ENCODE measurements at places on chromosomes 12 and 14. TPM values are rescaled to one million over a fixed set of nuclear protein-coding genes. Genes with fewer than 3 reads are reported as not detected.
A peak's percentile ranks its signal among the peaks of the same experiment; 100 is the strongest.

DNA sequence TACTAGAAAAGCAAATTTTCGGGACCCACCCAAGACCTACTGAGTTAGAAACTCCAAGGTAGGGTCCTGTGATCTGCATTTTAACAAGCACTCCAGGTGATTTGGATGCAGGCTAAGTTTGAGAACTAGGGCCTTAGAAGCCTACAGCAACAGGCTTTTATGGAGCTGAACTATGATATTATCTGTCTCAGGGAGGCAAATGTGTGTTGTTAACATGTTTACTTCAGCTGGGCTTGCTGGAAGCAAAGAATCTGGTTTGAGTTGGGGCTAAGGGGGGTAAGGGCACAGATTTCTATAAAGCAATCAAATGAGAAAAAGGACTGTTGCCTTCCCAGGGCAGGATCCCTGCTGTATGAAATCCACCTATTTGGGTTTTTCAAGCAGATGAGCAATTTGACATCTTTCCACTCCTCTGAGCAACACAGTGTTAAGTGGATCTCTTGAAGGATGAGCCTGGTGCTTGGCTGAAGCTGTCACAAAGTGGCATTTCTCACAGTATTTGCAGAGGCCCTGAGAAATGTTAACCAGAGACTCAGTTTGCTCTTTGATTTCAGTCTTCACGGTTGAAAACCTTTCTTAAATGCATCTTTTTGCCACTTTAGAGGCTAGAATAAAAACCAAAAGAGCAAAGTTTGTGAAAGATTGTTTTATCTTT lies 36.2 kb upstream of the SOCS2 start:
- no peak for DNase-seq

The PIWIL1 gene
- not detected for total RNA-seq

DNA sequence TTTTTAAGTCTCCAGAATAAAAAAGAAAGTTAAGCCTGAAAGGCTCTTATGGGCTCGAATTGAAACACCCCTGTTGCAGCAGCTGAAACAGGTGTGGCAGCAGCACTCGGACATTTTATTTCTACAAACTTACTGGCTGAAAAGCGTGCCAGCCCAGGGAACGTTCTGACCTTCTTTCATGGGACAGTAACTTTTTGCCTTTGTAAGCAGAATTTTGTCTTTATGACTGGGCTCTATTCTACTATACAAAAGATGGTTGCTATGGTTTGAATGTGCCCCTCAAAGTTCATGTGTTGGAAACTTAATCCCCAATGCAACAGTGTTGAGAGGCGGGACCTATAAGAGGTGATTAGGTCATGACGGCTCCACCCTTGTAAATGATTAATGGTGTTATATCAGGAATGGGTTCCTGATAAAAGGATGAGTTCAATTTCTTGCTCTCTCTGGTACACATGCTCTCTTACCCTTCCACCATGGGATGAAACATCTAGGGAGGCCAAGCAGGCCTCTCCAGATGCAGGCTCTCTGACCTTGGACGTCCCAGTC lies 52.7 kb downstream of the PELI2 start:
- DNase-seq, result no peak

The MYH6 gene
- total RNA-seq, result not detected

- DNase-seq, result no peak
Observed at GRCh38 chr14:91126761-91127160, 12.9 kb downstream of the DGLUCY start.

The ADCY4 gene
- total RNA-seq, result 2.9 TPM

DNA sequence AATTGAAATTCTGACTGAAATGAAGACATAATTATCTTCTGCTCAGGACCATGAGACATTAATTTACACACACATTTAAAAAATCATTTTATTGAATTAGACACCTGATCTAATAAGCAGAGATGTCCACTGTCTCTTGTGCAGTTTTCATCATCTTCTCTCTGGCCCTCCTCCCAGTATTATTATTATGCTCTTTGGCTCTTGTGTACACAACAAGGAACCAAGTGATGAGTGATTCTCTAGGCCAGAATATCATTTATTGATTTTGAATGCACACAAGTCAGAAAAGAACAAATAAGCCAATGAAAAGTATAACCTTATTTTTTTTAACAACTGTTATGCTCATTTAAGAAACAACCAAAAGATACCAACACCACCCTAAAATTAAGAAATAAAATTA lies 244.7 kb upstream of the KRR1 start:
- DNase-seq, result no peak

The RERGL gene
- not detected for total RNA-seq

GRCh38 chr12:12999959-13000615 lies at the start of gene HEBP1:
TSS of gene HEBP1 (minus strand) at chr12:13000265. CDS start at chr12:13000114, 151 bp downstream.
- peak; percentile 89 for DNase-seq

The SYNE3 gene
- not detected for total RNA-seq

DNA sequence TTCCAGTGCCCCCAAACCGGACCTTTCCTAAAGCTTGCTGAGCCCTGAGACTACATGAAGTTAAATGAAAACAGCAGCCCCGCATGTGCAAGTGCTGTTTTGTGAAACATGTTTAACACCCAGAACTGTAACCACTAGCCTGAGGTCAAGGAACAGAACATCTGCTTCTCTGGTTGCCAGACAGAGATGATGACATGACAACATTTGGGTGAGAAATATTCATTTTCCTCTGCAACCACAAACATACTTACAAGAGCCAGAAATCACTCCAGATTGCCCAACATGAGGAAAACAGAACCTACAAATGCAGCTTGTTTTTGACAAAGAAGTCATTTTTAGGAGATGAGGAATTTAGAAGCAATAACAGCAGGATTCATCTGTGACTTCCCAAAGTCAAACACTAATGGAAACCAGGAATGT lies 110.4 kb downstream of the BCAT1 start:
- no peak for DNase-seq

- no peak for DNase-seq
Observed at GRCh38 chr12:24649634-24650033, 299.3 kb downstream of the BCAT1 start.

GRCh38 chr14:20609215-20610001 lies 18.2 kb upstream of the RNASE12 start:
- peak; percentile 91 for DNase-seq

DNA sequence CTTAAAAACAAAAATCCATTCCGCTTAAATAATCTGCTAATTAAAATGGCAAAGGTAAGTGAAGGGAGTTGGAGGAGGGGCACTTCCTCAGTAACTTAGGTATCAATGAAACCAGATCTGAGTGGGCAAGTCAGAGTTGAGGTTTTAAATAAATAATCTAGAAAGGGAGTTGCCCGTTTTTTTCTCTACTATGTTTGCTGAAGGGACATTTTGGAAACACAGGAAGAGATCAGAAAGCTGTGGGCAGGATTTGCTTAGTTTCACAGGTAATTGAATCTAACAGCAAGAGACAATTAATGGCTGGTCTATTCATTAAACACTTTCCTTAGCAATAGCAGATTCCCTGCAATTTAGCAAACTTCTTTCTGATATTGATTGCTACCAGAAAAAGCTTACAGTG lies 186.0 kb upstream of the ABCD2 start:
- no peak for DNase-seq

DNA sequence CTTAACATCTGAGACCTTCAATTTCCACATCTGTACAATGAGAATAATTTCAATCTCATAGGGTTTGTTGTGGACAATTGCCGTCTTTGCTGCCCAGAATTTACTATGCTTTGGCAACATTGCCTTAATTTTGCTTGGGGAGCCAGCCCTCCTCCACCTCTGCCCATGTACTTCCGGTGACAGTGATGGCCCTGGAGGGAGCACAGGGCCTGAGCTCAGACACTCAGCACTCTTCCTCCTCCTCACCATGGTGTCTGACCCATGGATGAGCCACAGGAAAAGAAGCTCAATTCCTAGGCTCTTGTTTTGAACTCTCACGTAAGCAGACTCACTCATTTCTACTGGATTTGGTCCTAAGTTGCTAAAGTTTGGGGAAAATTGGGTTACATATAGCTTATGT lies 58.2 kb downstream of the TBC1D30 start:
- no peak for DNase-seq

DNA sequence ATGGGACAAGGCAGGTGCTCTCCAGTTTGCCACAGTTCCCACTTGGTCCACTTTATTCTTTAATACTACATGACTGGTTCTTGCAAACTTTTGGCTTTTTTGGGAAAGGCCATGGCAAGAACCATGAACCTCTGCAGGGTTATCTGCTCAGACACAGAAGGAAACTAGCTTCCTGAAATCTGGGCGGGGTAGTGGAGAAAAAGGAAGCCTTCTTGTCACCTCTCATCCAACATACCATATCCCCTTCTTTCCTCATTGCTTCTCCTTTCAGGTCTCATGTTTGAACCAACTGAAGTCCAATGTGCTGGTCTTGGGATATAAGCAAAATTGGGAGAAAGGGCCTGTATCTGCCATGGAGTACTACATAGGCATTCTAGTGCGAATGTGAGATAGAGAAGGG lies 5.5 kb upstream of the KLHL33 start:
- DNase-seq, result no peak

DNA sequence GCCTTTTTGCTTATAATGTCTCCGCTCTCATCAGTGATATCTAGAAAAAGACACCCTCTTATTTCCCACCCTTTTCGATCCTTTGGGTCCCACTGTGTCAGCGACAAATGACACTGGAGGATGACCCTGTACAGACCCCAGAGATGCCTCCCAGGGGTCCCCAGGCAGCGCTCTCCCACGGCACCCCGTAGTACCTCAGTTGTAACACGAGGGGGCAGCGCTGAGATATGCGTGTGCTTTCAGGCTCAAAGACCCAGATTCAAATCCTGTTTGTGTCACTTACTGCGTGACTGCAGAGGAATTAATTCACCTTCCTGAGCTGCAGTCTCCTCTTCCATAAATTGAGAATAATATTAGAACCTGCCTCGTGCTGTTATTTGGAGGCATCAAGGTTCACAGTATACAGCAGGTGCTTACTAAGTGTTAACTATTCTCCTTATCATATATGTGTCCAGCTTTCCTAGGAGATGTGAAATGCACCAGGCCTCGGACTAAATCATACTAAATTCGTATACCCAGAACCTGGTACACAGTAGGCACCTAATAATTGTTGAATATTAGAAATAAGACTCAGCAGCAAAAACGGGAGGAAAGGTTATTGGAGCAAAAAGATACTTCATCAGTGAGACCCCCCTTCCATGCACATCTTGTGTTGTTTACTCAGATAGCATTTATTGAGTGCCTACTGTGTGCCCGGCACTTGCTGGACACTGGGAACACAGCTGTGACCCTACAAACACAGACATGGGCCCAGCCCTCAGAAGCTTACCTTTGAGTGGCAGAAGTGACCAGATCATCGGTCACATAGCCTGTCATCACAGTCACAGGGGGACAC lies 99.9 kb downstream of the PHETA1 start:
- no peak for DNase-seq

DNA sequence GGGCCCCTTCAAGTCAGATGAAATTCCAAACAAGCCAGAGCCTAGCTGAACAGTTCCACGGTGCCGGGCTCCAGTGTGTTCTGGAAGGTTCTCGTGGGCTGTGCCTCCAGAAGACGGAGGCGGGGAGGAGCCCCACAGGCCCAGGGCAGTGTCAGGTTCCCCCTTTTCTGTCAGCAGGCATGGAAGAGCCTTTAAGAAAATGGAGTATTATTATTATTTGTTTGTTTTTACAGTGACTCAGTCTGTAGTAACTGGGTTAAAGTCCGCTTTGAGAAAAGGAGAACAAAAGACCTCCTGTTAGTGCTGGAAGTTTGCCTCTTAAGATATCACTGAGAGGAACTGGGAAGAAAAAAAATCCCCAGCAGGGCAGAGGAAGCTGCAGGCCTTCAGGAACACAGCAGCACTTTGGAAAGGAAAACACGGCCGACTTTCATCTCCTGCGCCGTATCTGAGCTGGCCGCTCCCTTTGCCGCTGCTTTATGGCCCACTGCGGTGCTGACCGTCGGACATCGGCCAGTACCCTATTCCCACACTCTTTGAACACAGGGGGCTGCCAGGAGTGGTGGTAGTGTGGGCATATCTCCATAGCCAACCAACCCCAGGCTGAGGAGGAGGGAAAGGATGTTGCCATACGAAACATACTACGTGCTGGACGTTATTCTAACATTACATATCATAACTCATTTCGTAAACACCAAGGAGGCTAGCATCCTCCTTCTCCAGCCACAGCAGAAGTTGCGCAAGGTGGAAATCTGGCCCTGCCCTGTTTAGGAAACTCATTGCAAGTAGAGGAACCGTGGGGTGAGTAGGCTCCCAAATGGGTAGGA lies 194.0 kb downstream of the ZFP36L1 start:
- peak; percentile 85 for DNase-seq

The KCNMB4 gene
- total RNA-seq, result 0.58 TPM

DNA sequence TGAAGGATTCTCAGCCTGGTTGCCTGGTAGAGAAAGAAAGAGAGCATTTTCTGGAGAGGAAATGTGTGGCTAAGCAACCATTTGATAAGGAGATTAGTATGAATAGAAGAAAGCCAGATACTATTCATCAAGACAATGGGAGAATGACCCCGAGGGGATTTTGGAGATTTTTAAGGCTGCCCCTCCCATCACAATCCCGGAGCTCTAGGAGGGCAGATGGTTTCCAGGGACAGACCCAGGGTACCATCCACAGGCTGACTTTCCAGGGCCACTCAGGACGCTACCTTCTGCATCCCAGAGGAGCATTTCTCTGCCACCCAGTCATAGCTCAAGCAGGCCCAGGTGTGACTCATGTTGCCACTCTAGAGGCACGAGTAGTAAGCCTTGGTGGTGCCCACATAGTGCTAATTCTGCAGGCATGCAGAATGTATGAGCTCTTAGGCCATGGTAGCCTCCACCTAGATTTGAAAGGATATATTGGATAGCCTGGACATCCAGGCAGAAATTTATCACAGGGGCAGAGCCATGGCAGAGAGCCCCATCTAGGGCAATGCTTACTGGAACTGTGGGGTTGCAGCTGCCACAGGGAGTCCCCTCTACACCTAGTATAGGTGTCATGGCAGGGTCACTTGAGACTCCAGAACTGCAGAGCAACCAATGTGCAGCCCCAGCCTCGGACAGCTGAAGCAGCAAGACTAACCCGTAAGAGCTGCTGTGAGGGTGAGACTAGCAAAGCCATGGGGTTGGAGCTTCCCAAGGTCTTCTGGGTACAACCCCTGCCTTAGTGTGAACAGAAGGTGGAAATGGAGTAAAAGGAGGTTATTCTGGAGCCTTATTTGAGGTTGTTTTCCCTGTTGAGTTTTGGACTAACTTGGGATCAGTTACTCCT lies 366.0 kb downstream of the ZFP36L1 start:
- DNase-seq, result no peak

The C1QL4 gene
- total RNA-seq, result not detected

- no peak for DNase-seq
Observed at GRCh38 chr14:96085369-96085768, 46.2 kb downstream of the C14orf132 start.

GRCh38 chr12:6667559-6668210 lies 4.8 kb upstream of the ING4 start:
- DNase-seq, result peak; percentile 52
